Kidney (tissue), 22 donors: ENCODE measurements at places on chromosomes 1 and 21.

GRCh38 chr1:92992877-92993276, 31.6 kb upstream of the DIPK1A start:
- no peak for DNase-seq

DNA sequence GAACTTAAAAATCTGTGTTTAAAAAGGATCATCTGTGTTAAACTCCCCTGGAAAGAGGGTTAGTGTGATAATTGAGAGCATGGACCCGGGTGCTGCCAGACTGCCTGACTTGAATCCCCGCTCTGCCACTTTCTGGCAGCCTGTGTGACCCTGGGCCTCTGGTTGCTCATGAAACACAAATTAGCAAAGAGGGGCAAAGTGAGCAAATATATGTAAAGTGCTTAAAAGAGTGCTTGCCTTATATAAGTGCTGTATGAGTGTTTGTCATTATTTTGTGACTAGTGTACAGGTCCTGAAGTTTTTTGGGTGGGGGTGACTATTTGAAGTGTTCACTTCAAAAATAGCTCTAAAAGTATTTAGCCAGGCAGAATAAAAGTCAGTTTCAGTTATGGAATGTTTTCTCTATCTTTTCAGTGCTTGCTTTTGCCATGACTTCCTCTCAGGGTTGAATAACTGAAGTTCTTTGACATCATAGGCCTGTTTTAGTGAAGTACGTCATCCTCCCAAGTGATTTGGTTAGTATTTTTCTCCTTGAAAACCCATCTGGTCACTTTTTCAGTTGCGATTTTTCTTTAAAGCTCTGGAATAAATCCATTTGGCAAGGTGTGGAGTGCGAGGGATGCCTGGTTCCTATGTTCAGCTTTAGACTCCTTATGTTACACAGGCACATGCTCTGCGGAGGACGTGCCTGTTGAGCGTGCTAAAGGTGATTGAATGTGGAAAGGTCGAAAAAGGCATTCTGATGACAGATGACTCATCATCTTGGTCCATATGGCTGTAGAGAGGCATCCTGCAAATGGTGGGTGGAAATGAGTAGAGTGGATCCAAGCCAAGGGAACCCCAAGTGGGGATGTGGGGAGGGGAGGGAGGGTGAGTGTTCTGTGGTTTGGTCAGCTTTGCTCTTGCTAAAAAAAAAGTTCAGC, 47.8 kb downstream of the AK4 start:
- no peak for DNase-seq

DNA sequence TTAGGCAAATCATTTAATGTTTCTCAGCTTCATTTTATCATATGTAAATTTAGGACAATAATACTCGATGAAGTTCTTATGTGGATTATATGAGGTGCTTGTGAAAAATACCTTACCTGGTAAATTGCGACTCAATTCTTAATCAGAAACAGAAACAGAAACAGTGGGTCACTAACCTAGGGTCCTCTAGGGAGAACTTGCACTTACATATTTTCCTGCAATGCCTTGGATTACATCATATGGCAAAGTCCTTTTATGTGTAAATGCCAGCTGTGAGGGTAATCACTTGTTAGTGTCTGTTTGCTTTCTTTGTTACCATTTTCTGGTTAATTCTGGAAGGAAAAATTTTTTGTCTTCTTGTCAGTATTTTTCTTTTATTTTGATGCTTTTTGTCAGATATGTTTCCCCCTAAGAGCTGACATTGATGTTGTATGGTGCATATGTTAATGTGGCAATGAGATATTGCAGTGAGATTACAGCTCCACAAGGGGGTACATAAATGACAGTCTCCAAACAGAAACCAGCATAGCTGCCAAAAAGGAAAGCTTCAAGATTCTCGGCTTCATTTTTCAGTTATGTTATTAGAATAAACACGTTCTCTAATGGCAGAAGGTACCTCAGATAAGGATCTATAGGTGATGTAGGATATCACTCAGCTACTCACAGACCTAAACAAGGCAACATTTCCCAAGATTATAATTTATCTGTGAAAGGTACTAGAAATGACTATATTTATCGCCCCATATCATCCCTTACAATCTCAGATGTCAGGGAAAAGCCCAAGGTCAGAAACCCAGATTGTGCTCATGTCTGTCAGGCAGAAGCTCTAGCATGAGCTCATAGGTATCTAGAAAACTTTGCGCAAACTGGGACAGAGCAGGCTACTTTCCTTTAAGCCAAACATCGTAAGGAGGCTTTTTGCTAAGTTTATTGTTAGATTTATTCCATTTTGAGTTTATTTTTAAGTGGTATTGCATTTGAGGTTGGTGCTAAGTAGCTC, 119.9 kb downstream of the FASLG start:
- no peak for DNase-seq

GRCh38 chr1:145922266-145922665, 3.7 kb upstream of the PEX11B start:
- no peak for DNase-seq

GRCh38 chr21:34818662-34819158, 149.9 kb downstream of the CLIC6 start:
- no peak for DNase-seq

- DNase-seq, result peak; percentile 27
These were observed 11.8 kb upstream of the USP1 start for GRCh38 chr1:62425041-62425440.

GRCh38 chr1:97348599-97349265, 572.1 kb downstream of the DPYD start:
- DNase-seq, result no peak

GRCh38 chr1:73161418-73161817, 879.1 kb upstream of the NEGR1 start:
- no peak for DNase-seq

DNA sequence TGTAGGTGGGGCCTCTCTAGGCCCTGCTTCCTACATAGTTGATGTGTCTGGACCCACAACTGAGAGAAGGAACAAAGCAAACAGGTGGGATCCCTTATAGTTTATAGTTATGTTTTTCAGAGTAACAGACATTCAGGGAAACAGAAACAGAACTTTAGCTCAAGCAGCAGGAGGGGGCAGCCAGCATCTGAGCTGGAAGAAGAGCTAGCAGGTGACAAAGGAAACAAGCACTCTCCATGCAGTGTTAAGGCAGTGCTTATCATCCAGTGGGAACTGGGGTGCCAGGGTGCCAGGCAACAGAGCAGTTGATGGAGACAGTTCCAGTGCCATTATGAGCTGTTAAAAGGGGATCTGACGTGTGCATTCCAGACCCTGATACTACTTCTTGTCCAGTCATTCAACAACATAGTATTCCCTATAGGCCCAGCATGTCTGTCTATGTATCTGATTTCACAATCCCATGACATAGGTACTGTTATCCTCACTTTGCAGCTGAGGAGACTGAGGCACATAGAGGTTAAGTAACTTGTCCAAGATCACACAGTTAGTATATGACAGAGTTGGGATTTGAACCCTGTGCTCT, 13.5 kb downstream of the HIVEP3 start:
- DNase-seq, result no peak

DNA sequence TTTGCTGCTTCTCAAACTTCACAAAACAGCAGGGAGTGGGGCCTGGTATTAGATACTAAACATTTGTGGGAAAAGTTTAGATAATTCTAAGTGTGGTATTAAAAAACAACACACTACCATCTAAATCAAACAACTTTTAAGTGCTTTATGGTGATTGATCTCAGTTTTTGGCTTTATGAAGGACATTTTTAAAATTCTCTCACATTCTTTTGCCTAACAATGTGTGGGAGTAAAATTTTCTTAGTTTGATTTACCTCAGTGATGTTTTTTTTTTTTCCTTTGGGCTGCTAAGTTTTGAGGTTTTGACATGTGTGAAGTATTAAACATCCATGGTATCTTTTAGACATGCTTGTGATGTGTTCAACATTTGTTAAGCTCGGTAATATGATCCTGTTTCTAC, 116.2 kb downstream of the DISP1 start:
- DNase-seq, result no peak

DNA sequence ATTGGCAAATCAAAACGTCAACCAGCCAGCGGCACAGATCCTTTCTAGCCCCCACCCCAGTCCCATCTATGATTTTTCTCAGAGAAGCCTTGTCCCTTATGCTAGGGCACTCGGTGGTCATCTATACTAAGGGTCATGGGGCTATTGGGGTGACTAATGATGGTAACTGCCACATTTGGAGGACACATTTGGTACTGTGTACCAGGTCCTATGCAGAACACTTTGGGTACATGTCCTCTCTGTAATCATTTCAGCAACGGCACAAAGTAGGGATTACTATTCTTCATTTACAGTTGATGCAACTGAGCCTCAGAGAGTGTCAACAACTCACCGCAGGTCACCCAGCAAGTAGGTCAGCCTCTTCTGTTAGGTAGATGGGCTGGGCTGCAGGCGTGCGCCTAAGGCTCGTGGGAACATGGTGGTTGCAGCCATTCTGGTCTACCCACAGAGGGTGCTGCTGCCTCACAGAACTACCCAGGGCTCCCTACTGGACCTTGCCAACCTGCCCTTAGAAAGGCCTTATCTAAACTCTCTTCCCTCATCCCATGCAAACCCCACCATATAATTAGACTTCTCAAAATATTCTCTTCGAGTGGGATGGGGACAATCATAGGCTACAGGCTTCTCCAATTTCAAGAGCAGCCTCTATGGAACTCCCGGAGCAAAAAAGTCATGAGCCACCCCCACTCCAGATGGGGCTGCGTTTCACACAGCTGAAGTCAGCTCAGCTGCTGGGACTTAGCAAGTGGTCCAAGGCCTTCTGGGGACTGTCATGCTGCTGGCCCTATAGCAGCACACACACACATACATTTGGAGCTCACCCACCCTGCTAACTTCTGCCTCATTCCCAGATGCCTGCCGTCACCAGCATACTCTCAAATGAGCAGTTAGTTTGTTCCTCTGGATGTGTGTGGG, 5.8 kb upstream of the SDHB start:
- DNase-seq, result peak; percentile 82

DNA sequence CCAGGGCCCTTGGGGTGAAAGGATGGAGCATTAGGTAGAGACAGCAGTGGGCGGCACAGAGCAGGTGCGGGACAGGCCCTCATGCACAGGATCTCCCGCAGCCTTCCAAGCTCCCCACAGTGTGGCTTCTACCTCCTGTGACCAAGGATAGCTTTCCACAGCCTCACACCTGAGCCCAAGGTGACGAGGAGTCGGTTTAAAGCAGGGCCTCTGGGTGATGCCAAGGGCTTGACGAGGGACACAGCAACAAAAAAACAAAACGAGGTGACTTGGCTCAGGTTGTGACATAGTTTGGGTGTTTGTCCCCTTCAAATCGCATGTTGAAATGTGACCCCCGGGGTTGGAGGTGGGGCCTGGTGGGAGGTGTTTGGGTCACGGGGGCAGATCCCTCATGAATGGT, 15.3 kb downstream of the RSPH1 start:
- no peak for DNase-seq

DNA sequence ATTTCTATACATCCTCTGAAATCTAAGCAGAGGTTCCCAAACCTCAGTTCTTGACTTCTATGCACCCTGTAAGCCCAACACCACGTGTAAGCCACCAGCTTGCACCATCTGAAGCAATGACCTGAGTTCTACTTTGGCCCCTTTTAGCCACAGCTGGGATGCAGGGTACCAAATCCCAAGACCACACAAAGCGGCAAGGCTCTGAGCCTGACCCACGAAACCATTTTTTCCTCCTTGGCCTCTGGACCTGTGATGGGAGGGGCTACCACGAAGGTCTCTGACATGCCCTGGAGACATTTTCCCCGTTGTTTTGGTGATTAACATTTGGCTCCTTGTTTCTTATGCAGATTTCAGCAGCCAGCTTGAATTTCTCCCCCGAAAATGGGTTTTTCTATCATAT, 38.8 kb downstream of the STXBP3 start:
- DNase-seq, result no peak

- DNase-seq, result no peak
These were observed 503 bp upstream of the PIGM start for GRCh38 chr1:160032165-160032820.

DNA sequence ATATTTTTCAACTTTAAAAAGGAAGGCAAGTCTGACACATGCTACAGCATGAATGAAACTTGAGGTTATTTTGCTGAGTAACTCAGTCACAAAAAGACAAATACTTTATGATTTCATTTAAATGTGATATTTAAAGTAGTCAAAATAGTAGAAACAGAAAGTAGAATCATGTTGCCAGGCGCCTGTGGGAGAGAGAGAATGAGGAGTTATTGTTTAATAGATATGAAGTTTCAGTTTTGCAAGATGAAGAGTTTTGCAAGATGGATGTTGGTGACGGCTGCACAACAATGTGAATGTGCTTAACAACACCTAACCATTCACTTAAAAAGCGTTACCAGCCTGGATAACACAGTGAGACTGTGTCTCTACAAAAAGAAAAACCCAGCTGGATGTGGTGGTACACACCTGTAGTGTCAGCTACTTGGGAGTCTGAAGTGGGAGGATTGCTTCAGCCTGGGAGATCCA, 20.7 kb upstream of the ATP1A1 start:
- no peak for DNase-seq

GRCh38 chr1:177923441-177923840, 46.4 kb downstream of the SEC16B start:
- peak; percentile 40 for DNase-seq

DNA sequence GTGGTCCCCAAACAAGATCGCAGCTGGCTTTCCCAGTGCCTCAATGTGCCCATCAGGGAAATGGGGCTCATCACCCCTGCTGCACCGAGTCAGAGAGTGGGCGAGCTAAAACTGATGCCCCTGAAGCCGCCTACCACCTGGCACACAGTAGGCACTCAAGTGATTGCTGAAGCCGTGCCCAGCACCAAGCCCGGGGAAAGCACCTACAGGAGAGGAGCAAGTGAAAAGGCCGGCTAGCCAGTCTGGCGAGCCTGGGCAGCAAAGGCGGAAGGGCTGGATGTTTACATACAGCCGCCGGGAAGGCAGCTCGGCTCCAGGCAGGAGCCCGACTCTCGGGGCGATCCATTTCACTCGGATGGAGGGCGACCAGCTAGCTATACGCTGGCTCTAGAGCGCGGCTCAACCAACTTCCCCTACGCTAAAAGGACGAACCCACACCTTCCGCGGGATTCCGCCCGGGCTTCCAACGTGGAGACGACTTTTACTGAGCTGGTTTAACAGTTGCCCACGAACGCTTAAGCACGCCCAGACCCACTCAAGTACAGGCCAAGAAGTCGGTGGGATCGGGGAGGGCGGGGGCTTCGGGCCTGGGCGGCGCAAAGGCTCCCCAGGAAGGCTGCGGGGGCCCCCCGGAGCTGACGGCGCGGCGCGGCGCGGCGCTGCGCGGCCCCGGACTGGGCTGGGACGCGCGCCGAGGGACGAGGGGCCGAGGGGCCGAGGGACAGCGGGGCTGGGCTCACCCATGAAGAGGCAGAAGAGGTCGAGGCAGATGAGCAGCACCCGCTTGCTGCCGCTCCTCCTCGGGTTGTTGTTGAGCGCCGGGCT, 1.0 kb downstream of the PLPP3 start:
- peak; percentile 79 for DNase-seq

DNA sequence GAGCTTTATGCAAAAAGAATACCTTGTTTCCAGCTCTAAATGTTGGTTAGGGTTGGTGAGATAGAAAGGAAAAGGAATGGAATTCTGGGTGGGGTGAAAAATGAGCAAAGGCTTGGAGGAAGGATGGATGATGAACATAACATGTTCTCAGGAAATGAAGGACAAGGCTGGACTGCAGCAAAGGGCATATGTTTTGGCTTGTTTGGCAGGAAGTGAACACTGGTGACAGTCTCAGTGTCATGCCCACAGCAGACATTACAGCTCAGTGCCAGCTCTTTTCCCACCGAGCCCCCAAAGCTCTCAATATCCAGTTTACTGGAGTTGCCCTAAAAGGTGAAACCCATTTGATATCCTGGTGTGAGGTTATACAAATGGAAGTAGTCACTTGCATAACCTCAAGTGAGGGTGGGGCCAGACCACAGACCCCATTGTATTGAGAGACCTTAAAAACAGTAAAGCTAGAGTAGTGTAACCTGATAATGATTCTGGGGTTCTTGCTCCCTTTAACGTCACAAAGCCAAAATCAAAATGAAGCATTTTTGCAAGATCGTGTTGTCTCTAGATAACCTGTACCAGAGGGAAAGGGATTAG, 270.6 kb downstream of the NFIA start:
- DNase-seq, result no peak
